8988T (cell line): ENCODE measurements at places on chromosomes 5 and 9.

DNA sequence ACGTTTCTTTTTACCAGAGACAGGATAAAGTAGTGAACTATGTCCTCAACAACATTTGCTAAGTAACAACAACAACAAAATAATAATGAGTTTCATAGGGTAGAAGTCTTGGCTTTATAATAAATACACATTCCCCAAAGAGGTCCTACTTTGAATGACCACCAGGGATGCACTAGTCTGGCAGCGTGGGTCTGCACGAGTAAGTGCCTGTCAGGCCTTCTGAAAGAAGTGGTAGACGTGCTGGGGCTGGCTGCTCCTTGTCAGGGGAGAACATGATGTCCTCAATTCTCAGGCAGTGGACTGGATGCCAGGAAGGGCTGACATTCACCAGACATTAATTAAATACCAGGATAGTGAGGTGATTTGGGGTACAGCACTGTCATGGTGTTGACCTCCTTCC is 331.1 kb downstream of the TMEM38B start:
- no peak for DNase-seq

- DNase-seq, result no peak
These were observed 17.0 kb upstream of the ARHGAP26 start for GRCh38 chr5:142753116-142753631.

- no peak for DNase-seq
These were observed 481.5 kb upstream of the TUSC1 start for GRCh38 chr9:26159575-26160392.

GRCh38 chr5:139146809-139147482 is 51.2 kb downstream of the SIL1 start:
- no peak for DNase-seq

DNA sequence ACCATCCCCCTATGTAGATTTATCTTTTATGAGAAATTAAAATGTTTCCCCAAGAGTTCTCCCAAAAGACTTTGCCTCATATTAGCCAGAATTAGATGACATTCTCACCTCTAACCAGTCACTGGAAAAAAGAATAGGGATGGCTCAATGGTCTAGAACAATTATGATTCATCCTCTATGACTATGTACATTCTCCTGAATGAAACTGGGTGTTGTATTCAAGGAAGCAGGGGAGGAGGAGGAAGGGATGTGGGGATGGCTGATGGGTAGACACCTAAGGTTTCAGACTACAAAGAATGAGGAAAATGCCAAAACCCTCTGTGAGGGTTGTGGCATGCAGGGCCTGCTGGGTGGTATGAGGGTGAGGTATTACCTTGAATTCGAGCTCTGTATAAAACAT is 49.5 kb upstream of the BRINP1 start:
- DNase-seq, result no peak

DNA sequence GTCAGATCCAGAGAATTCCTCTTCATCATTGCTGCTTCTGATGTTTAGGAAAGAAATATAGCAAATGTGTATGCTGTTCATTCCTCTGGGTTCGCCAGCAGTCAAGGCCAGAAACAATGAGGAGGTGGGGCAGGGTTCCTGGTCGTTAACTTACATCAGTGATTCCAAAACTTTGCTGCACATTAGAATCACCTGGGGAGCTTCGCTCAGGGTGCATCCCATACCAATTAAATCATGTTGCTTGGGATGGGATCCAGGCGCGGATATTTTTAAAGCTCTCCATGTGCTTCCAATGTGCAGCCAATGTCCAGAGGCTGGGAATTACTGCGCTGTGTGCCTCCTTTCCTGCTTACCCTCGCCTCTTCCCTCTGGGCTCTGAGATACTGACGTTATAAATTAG is 227.9 kb upstream of the KLF9 start:
- no peak for DNase-seq

GRCh38 chr5:143558048-143558447 is 154.6 kb upstream of the NR3C1 start:
- DNase-seq, result no peak

DNA sequence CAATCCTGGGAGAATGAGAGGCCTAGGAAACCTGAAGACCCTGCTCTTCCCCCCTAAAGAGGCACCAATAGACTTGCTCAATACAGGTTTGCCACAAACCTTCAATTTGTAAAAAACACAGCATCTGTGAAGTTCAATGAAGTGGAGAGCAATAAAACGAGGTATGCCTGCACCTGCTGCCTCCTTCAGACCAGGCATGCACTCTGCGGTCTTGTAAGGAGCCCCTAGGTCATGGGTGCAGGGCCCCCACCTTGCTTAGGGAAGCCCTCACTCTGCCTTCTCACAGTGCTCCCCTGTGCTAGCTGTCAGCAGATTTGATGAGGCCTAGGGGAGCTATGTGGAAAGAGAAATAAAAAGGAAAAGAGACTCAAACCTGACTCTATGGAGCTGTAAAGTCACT is 72.1 kb upstream of the GALNT10 start:
- DNase-seq, result no peak

- no peak for DNase-seq
These were observed 135.9 kb upstream of the LIFR start for GRCh38 chr5:38692346-38692745.

DNA sequence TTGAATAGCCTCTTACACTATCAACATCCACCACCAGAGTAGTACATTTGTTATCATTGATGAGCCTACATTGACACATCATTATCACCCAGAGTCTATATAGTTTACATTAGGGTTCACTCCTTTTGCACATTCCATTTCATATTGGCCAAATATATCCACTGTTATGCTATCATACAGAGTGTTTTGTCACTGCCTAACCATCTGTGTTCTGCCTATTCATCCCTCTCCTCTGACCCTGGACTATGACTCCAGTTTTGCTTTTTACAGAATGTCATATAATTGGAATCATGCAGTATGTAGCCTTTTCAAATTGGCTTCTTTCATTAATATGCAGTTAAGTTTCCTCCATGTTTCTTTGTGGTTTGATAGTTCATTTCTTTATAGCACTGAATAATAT is 904.7 kb downstream of the TLE1 start:
- DNase-seq, result no peak

DNA sequence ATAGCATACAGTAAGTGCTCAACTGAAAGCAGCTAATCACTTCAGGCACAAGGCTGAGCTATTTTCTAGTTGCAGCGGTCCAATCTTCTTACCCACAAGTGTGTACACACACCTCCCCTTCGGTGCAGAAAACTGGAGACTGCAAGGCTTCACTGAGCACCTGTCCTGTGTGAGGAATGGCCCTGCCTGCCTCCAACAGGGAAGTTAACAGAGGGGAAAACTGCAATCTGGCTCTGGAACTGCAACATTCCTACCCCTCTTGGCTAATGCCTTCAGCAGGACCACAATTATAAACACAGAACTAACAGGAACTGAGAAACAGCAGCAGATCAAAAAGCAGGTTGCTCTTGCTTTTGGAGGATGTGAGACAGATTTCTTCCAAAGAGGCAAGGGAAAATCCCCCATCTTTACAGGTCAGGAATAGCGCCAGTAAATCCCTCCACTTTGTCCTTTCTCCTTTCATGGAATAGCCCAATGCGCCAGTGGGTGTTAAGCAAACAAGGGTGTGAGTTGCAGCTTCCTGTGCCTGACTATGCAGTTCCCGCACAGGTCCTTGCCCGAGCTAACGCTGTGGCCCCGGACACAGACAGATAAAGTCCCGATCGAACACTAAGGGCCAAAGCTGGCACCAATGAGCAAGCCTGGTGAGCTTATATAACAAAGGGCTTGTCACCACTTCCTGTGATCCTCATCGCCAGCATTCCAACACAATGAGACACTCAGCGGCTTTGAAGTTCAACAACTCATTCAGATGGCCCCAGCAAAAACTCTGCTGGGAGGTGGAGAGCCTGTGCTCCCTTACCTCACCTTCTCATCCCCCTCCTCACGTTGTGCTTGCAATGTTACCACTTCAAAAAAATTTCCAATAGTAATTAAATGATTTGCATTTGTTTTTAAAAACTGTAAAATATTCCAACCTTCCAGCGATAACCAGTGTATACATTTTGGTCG is 21.5 kb downstream of the SHB start:
- DNase-seq, result peak; percentile 71

- DNase-seq, result no peak
These were observed 234.1 kb downstream of the ADAMTS6 start for GRCh38 chr5:65247594-65247993.

- DNase-seq, result no peak
These were observed 643.7 kb upstream of the ACO1 start for GRCh38 chr9:31740705-31741104.

DNA sequence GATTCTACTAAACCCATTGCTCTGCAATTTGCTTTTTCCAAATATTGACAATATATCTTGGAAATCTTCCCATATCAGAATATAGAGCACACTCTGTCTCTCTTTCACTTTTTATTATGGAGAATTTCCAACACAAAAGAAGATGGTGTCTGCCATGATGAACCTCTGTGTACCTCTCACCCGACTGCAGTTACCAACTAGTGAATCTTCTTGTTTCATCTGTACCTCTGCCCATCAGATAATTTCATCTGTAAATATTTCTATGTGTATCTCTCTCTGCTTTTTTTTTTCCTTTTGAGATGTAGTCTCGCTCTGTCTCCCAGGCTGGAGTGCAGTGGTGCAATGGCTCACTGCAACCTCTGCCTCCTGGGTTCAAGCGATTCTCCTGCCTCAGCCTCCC is 62.8 kb downstream of the NTNG2 start:
- DNase-seq, result no peak

- no peak for DNase-seq
These were observed 21.2 kb downstream of the FYB1 start for GRCh38 chr5:39198127-39198526.

DNA sequence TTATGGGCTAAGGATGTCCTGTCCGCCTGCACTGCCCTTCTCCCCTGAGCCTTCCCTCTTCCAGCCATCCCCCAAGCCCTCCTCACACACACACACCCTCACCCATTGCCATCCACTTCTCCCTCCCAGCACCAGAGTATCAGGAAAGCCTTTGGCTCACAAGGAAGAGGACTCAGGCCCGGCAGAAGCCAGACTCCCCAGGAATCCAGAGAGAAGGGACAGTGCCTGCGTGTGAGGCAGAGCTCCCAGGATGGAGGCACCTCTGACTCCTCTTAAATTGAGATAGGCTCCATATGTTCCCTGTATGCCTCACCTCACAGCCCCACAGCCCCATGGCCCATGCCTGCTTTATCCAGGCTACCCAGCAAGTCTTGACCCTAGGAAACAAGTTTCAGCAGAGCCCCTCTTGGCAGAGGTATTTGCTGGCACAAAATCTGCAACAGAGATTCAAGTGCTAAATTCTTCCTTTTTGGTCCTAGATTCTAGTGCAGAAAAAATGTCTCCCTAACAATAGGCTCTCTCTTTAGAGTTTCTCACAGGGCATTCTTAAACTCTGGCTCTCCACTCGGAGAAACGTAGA is 761 bp downstream of the IL17B start:
- DNase-seq, result no peak

DNA sequence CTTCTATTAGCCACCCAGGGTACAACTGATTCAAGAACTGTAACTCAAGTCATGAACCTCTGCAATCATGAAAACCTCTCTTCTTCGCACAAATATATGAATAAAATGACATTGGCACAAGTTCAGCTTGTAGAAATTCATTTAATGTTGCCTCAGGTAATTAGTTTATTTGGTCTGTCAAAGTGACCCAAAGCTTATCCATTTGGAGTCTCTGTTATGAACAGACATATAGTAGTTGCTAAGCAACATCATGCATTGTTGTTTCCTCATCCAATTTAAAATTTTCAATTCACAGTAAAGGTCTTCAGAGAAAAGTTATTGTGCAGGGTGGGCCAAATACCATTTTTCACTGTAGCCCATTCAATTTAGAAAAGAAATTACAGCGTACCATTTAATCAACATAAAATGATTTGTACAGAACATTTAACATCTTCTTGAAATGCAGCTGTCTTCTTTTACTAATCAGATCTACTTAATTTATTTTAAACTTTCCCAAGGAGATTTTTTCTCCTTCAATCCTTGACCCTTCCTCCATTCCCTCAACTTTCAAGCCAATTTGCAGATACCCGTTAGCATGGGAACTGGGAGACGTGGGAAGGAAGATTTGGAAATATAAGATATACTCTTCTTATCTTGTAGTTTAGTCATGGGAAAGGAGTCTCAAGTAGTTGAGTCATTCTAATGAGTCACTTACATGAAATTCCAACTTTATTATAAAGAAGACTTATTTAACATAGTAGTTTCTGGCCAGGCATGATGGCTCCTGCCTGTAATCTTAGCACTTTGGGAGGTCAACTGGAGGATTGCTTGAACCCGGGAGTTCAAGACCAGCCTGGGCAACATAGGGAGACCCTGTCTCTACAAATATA is 231.3 kb downstream of the ATPSCKMT start:
- no peak for DNase-seq

DNA sequence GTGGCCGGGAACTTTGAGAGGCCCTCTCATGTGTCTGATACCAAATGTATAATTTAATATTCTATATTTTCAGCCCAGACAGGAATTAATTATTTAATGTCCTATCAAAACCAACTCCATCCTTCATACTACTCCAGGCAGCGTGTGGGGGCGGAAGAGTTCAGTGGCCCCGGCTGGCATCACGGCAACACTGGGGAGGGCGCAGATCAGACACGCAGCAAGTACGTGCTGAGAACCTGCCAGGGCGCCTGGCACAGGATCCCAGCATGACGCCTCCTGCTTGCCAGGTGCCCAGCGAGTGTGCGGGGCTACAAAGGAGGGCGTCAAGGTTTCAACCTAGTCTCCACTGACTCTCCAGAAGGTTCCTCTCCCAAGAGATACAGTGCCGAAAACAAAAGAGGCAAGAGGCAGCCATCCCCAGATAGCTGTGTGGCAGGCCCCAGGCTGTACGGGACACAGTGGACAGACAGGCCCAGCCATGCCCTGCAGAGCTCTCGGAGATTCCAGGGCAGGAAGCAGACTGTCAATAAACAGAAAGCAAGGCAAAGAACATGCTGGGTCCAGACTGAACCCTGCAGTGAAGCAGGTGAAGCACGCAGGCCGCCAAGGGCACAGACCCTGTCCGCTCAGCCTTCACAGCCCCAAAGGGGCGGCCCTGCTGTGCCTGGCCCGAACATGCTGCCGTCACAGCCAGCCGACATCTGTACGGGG is 110.3 kb downstream of the VAV2 start:
- DNase-seq, result no peak

- DNase-seq, result no peak
These were observed 472.8 kb downstream of the BRINP1 start for GRCh38 chr9:118896324-118897000.
